ENCODE measurements at places on chromosomes 2 and 18. TPM values are rescaled to one million over a fixed set of nuclear protein-coding genes. Genes with fewer than 3 reads are reported as not detected.

Gene SERPINB12
- not detected for polyA plus RNA-seq

Gene CYRIA
- 0.62 TPM for polyA plus RNA-seq

Gene IRS1
- 27.6 TPM for polyA plus RNA-seq

Gene TGIF1
- 150 TPM for polyA plus RNA-seq

Gene LAPTM4A
- polyA plus RNA-seq, result 223 TPM

Gene HOXD10
- polyA plus RNA-seq, result not detected

Gene CD207
- not detected for polyA plus RNA-seq

Gene CYBRD1
- polyA plus RNA-seq, result 12.7 TPM

Gene HSBP1L1
- polyA plus RNA-seq, result 21.0 TPM

Gene CDKL4
- polyA plus RNA-seq, result 0.05 TPM

Gene MC4R
- not detected for polyA plus RNA-seq

Gene MGAT5
- 22.9 TPM for polyA plus RNA-seq

Gene GALNT5
- polyA plus RNA-seq, result 10.4 TPM

Gene DSG2
- 107 TPM for polyA plus RNA-seq

Gene LOXHD1
- not detected for polyA plus RNA-seq

Gene LRP1B
- 0.03 TPM for polyA plus RNA-seq

Gene SOX11
- polyA plus RNA-seq, result not detected

Gene BIN1
- polyA plus RNA-seq, result 0.88 TPM

Gene ANKRD62
- not detected for polyA plus RNA-seq

Gene PER2
- polyA plus RNA-seq, result 2.1 TPM

Gene UGT1A4
- not detected for polyA plus RNA-seq

Gene SCN1A
- polyA plus RNA-seq, result not detected

Gene TEKT4
- not detected for polyA plus RNA-seq

Gene YWHAQ
- 411 TPM for polyA plus RNA-seq

Gene TRPM8
- polyA plus RNA-seq, result 0.76 TPM

Gene MARCO
- 0.07 TPM for polyA plus RNA-seq

Gene TXNL4A
- 102 TPM for polyA plus RNA-seq

Gene SPATA3
- polyA plus RNA-seq, result not detected

Gene GDF7
- polyA plus RNA-seq, result not detected

Gene PLEKHH2
- polyA plus RNA-seq, result 0.94 TPM

Gene DNAJC5G
- polyA plus RNA-seq, result not detected

Gene G6PC2
- polyA plus RNA-seq, result not detected

Gene SNORC
- 0.41 TPM for polyA plus RNA-seq

Gene KCNE4
- 0.25 TPM for polyA plus RNA-seq

Gene RANBP2
- 9.9 TPM for polyA plus RNA-seq

Gene REG1B
- polyA plus RNA-seq, result not detected

Gene CTDP1
- polyA plus RNA-seq, result 9.6 TPM

Gene OSBPL6
- polyA plus RNA-seq, result 15.1 TPM

Gene CXCR1
- 1.4 TPM for polyA plus RNA-seq

Gene UGT1A3
- polyA plus RNA-seq, result not detected

Gene BUB1
- 34.0 TPM for polyA plus RNA-seq

Gene LIPG
- polyA plus RNA-seq, result 45.5 TPM

Gene ZSWIM2
- not detected for polyA plus RNA-seq

Gene FSIP2
- 0.29 TPM for polyA plus RNA-seq

Gene RAB12
- polyA plus RNA-seq, result 10.3 TPM

Gene INSIG2
- polyA plus RNA-seq, result 17.6 TPM

Gene CTAGE1
- polyA plus RNA-seq, result not detected
